ENCODE measurements at places on chromosomes 1 and 21.
A peak's percentile ranks its signal among the peaks of the same experiment; 100 is the strongest.

GRCh38 chr1:6121651-6122370 lies 58.3 kb downstream of the CHD5 start:
- no peak for DNase-seq

- peak; percentile 88 for DNase-seq
Observed at GRCh38 chr1:223081181-223081994, 61.7 kb downstream of the TLR5 start.

GRCh38 chr1:53346814-53347176 lies 18.9 kb upstream of the LRP8 start:
- no peak for DNase-seq

GRCh38 chr1:222970040-222970439 lies 155.2 kb downstream of the DISP1 start:
- DNase-seq = no peak

GRCh38 chr1:5691795-5692509 lies 300.3 kb downstream of the NPHP4 start:
- DNase-seq = no peak

Data from endothelial cell (in vitro differentiated cells).